Heart left ventricle (tissue), 16 donors: ENCODE measurements at places on chromosomes 11 and 22. TPM values are rescaled to one million over a fixed set of nuclear protein-coding genes. Genes with fewer than 3 reads are reported as not detected.
A peak's percentile ranks its signal among the peaks of the same experiment; 100 is the strongest.

- no peaks in the 10 kb centered on the region for H3K36me3 ChIP-seq
- peaks cover 4% of the 10 kb centered on the region for H3K4me1 ChIP-seq
- H3K27ac ChIP-seq: no peak overlapping the region
- no peaks in the 10 kb centered on the region for H3K27me3 ChIP-seq
- H3K4me3 ChIP-seq: no peak overlapping the region
- DNase-seq: no peak
Measured at GRCh38 chr11:76237914-76238313, 31.6 kb upstream of the WNT11 start.

GRCh38 chr11:121574801-121575200 is 122.0 kb upstream of the SORL1-AS1 start:
- H3K27me3 ChIP-seq: no peaks in the 10 kb centered on the region
- H3K36me3 ChIP-seq: no peaks in the 10 kb centered on the region
- no peak overlapping the region for H3K27ac ChIP-seq
- H3K4me1 ChIP-seq: no peaks in the 10 kb centered on the region
- H3K4me3 ChIP-seq: no peak overlapping the region

DNA sequence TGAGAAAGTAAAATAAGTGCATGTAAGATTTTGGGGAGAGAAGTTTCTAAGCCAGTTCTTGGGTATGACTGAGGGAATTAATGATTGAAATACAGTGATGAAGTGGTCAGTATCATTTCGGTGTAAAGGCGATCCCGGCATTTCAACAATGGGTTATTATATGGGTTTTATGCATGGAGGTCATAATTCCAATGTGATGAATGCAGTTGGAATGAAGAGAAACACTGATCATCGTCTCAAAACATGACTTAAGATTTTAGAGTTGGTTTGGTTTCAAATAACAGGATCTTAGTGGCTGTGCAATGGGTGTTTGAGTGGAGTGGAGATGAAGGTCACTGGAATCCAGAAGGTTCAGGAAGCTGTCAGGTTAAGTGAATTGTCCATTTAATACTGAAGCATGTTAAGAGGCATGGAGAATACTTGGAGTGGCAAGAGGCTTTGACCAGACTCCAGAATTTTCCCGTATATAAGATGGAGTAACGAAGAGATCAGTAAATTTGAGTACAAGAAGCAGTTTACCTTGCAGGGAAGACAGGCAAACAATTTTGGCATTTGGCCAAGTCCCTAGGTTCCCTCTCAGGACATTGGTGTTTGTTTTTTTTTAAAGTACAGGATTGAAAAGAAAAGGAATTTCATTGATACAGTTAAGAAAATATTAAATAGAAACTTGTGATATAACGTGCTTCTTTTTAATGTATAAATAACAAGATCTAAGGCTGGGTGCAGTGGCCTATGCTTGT is 96.4 kb upstream of the BIRC3 start:
- H3K36me3 ChIP-seq: peaks cover 35% of the 10 kb centered on the region
- H3K4me3 ChIP-seq: no peak overlapping the region
- H3K27ac ChIP-seq: no peak overlapping the region
- DNase-seq: no peak
- H3K27me3 ChIP-seq: no peaks in the 10 kb centered on the region

DNA sequence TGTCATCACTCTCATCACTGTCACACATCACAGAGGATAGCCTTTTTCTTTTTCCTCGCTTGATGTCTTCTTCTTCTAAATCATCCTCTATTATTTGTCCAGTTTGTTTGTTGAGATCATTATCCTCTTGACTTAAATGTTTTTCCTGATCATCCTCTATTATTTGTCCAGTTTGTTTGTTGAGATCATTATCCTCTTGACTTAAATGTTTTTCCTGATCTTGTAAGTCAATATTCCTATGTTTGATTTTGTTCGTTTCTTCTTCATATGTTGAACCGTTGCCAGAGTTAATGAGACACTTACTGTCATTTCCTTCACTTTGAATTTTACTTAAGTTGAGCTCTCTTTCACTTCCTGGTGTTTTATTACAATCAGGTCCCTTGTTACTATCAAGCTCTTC is 5.6 kb downstream of the CCDC82 start:
- peaks cover 36% of the 10 kb centered on the region for H3K36me3 ChIP-seq
- H3K27ac ChIP-seq: no peak overlapping the region
- no peaks in the 10 kb centered on the region for H3K27me3 ChIP-seq
- no peak for DNase-seq
- no peak overlapping the region for H3K4me3 ChIP-seq

DNA sequence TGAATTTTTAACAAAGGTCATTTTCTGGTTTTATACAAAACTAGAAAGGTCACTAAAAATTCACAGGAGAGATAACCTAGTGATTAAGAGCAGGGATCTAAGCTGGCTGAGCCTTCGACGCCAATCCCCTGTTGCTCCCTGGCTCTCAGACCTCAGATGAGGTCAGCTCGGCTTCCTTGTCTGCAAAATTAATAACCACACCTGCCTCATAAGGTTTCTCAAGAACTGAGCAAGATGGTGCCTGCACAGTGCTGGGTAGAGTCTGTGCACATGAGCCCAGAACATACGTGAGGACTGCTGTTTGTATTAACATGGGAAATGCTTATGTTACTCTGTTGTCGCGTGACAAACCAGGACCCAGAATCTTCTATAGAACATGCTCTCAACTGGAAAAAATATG is 24.4 kb upstream of the CD5 start:
- H3K36me3 ChIP-seq: no peaks in the 10 kb centered on the region
- H3K4me1 ChIP-seq: peaks cover 6% of the 10 kb centered on the region
- H3K27me3 ChIP-seq: no peaks in the 10 kb centered on the region

DNA sequence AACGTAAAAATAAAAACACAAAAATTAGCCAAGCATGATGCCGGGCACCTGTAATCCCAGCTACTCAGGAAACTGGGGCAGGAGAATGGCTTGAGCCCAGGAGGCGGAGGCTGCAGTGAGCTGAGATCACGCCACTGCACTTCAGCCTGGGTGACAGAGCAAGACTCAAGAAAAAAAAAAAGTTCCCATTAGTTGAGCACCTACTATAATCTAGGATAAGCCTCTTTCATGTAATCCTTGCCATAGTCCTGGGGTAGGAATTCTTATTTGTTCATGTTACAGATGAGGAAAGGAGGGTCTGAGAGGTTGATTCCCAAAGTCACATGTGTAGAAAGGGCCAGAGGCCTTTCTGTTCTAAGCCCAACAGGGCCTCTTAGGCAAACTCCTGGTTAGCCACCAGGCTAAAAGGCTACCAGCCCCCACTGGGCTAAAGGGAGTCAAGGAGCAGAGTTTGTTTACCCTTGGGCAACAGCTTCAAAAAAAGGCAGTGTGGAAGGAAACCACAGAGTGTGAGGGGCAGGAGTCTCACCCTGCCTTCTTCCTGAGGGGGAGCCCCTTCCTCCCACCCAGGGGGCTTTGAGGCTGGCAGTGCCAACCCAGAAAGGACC is 21.6 kb upstream of the CSNK1E start:
- H3K4me3 ChIP-seq: no peak overlapping the region
- no peaks in the 10 kb centered on the region for H3K36me3 ChIP-seq
- no peaks in the 10 kb centered on the region for H3K4me1 ChIP-seq
- no peak overlapping the region for H3K27ac ChIP-seq

DNA sequence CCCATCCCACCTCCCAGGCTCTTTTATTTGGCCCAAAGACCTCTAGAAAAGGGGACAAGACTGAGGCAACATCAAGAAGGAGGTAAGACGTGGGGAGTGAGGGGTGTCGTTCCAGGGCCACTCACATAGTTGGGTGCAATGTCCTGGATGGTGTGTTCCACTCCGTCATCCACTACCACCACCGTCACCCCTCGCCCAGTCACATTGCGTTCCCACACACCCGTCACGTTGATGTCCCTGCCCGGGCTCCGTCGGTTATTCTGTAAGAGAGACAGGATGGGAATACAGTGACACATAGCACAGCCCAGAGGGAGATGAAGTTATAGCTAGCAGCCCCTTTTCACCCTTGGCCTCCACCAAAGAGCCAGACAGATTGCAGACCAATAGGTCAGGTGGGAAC is 3.8 kb downstream of the PCSK7 start:
- no peaks in the 10 kb centered on the region for H3K27me3 ChIP-seq
- H3K4me3 ChIP-seq: no peak overlapping the region
- no peak overlapping the region for H3K27ac ChIP-seq

GRCh38 chr11:69265210-69265609 is 28.7 kb upstream of the MYEOV start:
- no peak overlapping the region for H3K4me3 ChIP-seq
- H3K36me3 ChIP-seq: no peaks in the 10 kb centered on the region
- H3K4me1 ChIP-seq: no peaks in the 10 kb centered on the region
- no peaks in the 10 kb centered on the region for H3K27me3 ChIP-seq

- H3K4me3 ChIP-seq: peak within 1 kb of the TSS; percentile 93
- H3K27ac ChIP-seq: peak within 1 kb of the TSS; percentile 98
- peaks cover 73% of the 10 kb centered on the region for H3K4me1 ChIP-seq
- DNase-seq: peak; percentile 83
Measured at GRCh38 chr11:69640995-69641581, at the start of gene CCND1. TSS of gene CCND1 (plus strand) at chr11:69641156. CDS start at chr11:69641314, 158 bp downstream.

DNA sequence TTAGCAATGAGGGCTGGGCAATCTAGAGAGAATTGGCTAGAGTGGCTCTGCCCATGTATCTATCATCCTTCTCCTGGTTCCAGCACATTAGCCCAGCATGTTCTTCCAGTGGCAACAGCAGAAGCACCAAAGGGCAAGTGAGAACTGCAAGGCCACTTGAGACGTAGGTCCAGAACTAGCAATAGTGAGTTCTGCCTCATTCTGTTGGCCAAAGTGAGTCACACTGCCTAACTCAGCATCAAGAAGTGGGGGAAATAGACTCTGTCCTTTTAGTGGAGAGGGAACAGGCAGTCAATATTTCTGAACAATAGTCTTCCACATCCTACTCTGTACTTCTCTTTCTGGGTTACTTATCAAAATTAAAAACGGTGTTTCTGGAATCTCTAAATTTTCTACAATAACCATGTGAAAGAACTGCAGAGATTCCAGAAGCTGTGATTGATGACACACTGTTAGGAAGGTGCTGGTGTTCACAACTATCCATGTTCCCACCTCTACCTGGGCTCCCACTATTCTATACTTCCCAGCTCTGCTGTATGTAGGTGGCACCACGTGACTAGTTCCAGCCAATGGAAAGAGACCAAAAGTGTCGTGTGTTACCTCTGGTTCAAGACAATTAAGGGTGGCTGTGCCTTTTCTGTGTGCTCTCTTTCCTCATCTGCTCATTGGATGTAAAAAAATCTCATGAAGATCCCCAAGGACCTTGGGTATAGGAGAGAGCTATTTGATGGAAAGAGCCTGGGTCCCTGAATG is 23.4 kb upstream of the GRK3 start:
- no peak for DNase-seq
- no peak overlapping the region for H3K4me3 ChIP-seq
- H3K36me3 ChIP-seq: no peaks in the 10 kb centered on the region
- H3K27me3 ChIP-seq: no peaks in the 10 kb centered on the region
- peak overlapping the region; percentile 65 for H3K27ac ChIP-seq

DNA sequence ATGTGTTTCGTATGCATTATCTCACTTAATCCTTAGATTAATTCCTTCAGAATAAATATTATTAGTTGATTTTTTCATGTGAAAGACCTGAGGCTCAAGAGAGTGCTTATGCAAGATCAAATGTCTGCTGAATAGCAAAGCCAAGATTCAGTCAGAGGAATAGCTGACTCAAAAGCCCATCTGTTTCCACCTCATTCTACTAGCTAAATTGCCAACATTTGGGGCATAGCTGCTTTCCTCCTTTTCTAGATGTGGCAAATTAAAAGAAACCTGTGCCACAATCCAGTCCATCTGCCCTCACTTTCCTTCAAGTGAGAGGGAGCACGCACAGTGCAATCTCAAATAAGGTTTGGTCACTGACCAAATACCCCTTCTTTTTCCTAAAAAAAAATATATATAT is 121.1 kb downstream of the PAX6 start:
- no peak overlapping the region for H3K4me3 ChIP-seq
- no peaks in the 10 kb centered on the region for H3K36me3 ChIP-seq
- DNase-seq: no peak
- no peaks in the 10 kb centered on the region for H3K27me3 ChIP-seq
- no peaks in the 10 kb centered on the region for H3K4me1 ChIP-seq

DNA sequence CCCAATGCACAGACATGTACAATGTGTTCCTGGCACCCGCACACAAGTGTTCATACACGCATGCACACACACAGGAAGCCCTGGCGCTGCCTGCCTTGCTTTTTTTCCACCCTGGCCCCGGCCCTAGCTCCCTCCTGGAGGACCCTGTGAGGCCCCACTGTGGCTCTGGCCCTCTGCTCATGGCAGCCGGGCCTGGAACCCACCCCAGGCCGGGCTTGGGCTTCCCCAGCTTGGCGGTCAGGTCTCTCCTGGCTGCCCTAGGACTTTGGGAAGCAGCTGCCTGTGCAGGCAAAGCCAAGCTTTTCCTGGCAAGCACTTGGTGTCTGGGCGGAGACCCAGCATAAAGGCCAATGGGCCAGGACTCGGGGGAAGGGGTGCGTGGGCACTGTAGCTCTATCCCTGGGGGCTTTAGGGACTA is 30.5 kb downstream of the CD82 start:
- peak; percentile 86 for DNase-seq
- peaks cover 43% of the 10 kb centered on the region for H3K4me1 ChIP-seq
- H3K27ac ChIP-seq: peak overlapping the region; percentile 66
- H3K4me3 ChIP-seq: no peak overlapping the region
- H3K27me3 ChIP-seq: no peaks in the 10 kb centered on the region

DNA sequence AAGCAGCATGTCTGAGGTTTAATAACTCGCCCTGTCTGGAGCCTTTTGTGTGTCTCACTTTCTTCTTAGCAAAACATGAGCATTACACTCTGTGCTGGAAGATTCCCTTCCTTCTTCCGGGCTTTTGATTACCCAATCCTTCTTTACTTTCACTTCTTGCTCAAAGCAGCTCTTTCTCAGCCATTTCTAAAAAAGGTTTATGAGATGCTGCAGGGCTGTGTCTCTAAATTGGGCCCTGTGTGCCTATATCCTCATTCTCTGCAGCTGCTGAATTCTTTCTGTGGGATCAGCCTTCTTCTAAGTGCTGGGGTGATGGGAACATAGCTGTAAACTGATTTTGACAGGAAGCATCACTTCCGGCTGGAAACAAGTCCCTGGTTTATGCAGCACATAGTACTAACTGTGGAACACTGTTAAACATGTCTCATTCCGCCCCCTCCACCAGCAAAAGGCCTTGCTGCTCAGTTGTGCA is 71.8 kb downstream of the PIWIL4 start:
- peaks cover 8% of the 10 kb centered on the region for H3K4me1 ChIP-seq
- no peaks in the 10 kb centered on the region for H3K27me3 ChIP-seq
- no peaks in the 10 kb centered on the region for H3K36me3 ChIP-seq
- no peak overlapping the region for H3K4me3 ChIP-seq
- DNase-seq: no peak
- H3K27ac ChIP-seq: peak overlapping the region; percentile 63

- H3K4me1 ChIP-seq: no peaks in the 10 kb centered on the region
- no peak for DNase-seq
- no peak overlapping the region for H3K4me3 ChIP-seq
- no peak overlapping the region for H3K27ac ChIP-seq
Measured at GRCh38 chr11:15500643-15501042, 385.9 kb downstream of the INSC start.

The B4GAT1 gene
- total RNA-seq: 57.0 TPM

The OVOL1 gene
- total RNA-seq: not detected

The RIMBP3C gene
- not detected for total RNA-seq

The MRGPRX4 gene
- total RNA-seq: not detected

The SGSM1 gene
- total RNA-seq: 5.4 TPM

The SPTBN2 gene
- 0.71 TPM for total RNA-seq

The STARD10 gene
- total RNA-seq: 54.8 TPM

The SAA2 gene
- total RNA-seq: not detected

The SYT8 gene
- total RNA-seq: not detected

The LRRC4C gene
- total RNA-seq: 0.32 TPM
